Stimulated activated CD8-positive, alpha-beta memory T cell treated with anti-CD3 and anti-CD28 coated beads, Interleukin-15, amount 100 ng/mL, for 4 hours (primary cell): ENCODE measurements at places on chromosomes 5 and 9.

DNA sequence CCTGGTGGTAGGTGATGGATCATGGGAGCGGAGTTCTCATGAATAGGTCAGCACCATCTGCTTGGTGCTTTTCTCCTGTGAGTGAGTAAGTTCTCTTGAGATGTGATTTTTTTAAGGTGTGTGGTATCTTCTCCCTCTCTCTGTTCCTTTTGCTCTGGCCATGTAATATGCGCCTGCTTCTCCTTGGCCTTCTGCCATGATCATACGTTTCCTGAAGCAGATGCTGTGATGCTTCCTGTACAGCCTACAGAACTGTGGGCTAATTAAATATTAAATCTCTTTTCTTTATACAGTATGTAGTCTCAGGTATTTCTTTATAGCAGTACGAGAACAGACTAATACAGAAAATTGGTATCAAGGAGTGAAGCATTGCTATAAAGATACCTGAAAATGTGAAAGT, 36.4 kb downstream of the UNC13B start:
- DNase-seq: no peak

DNA sequence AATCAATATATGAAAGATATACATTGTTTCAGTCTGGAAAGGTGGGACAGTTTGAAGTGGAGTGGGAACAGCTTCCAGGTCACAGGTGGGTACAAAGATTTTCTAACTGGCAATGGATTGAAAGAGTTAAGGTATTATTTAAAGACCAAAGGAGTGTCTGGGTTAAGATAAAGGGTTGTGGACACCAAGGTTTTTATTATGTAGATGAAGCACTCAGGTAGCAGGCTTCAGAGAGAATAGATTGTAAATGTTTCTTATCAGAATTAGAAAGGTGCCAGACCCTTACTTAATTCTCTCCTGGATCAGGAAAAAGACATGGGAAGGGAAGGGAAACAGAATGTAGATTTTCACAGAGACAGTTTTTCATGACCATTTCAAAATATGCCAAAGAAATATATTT, 1174.8 kb downstream of the MAT2B start:
- no peak for DNase-seq

GRCh38 chr5:150522504-150523414, 14.8 kb downstream of the NDST1 start:
- DNase-seq: no peak

- no peak for DNase-seq
Measured at GRCh38 chr5:92969191-92969780, 611.7 kb downstream of the NR2F1-AS1 start.

- no peak for DNase-seq
Measured at GRCh38 chr5:20656262-20656661, 668.3 kb upstream of the CDH18 start.

DNA sequence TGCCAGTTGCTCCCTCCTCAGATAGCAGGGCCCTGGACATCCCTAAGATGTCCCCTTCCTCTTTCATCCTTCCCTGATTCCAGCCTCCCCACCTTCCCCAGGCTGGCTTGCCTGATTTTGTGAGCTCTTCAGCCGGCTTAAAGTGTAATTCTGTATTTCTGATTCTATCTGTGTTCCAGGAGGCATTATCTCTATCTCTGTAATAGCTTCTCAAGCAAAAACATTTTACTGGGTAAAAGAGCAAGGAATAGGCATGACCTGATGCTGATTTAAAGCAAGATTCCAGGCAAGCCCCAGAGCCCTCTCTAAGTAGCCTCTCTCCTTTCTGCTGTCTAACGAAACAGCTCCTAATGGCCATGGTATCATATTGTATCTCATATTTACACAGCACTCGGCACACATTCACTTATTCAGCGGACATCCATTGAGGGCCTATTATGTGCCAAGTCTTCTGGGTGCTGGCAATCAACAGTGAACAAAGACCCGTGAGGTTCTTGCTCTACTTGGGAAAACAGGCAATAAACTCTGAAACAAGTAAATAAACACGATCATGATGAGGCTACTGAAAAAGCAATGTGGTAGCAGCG, 100.9 kb upstream of the MSX2 start:
- DNase-seq: no peak
